A549 treated with AZD2906 at 1 μM for 4 hours (cell line): ENCODE measurements at places on chromosomes 16 and 17. TPM values are rescaled to one million over a fixed set of nuclear protein-coding genes. Genes with fewer than 3 reads are reported as not detected.

The DNAAF1 gene
- 0.21 to 0.48 TPM (median 0.34 TPM) in 5 replicates for total RNA-seq

The ZC3H18 gene
- 45.6 to 50.5 TPM (median 49.4 TPM) in 5 replicates for total RNA-seq

The KRTAP2-2 gene
- total RNA-seq, result not detected in 5 replicates

The TMC7 gene
- 5.3 to 6.6 TPM (median 5.6 TPM) in 5 replicates for total RNA-seq

The CFAP97D1 gene
- 0.01 to 0.03 TPM (median 0.02 TPM) in 3 of 5 replicates, not detected in the others for total RNA-seq

The TMEM204 gene
- total RNA-seq, result 0.08 to 0.11 TPM (median 0.09 TPM) in 4 of 5 replicates, not detected in the other

The CHST5 gene
- total RNA-seq, result not detected in 5 replicates

The PRAC2 gene
- not detected in 5 replicates for total RNA-seq

The FBXL20 gene
- total RNA-seq, result 6.8 to 8.1 TPM (median 7.6 TPM) in 5 replicates

The HOXB4 gene
- total RNA-seq, result 0.11 to 0.17 TPM (median 0.12 TPM) in 5 replicates

The SDK2 gene
- 1.3 to 1.7 TPM (median 1.5 TPM) in 5 replicates for total RNA-seq

The SPOP gene
- 40.5 to 47.9 TPM (median 42.3 TPM) in 5 replicates for total RNA-seq

The ALKBH5 gene
- total RNA-seq, result 45.6 to 51.8 TPM (median 49.4 TPM) in 5 replicates

The DNAI2 gene
- total RNA-seq, result 0.03 to 0.10 TPM in 2 of 5 replicates, not detected in the others

The PYDC1 gene
- not detected in 5 replicates for total RNA-seq

The TMEM88 gene
- 0.20 to 0.89 TPM (median 0.71 TPM) in 5 replicates for total RNA-seq

The CDH3 gene
- 0.23 to 0.37 TPM (median 0.30 TPM) in 5 replicates for total RNA-seq

The COL1A1 gene
- 6.3 to 11.2 TPM (median 8.9 TPM) in 5 replicates for total RNA-seq

The VASN gene
- total RNA-seq, result 3.3 to 5.1 TPM (median 5.0 TPM) in 5 replicates

The PNPO gene
- total RNA-seq, result 24.0 to 27.5 TPM (median 24.5 TPM) in 5 replicates

The TSNAXIP1 gene
- 0.21 to 0.63 TPM (median 0.44 TPM) in 5 replicates for total RNA-seq

The C16orf74 gene
- 9.1 to 17.7 TPM (median 15.5 TPM) in 5 replicates for total RNA-seq

The ACSM3 gene
- 2.9 to 3.6 TPM (median 3.0 TPM) in 5 replicates for total RNA-seq

The PDIA2 gene
- total RNA-seq, result 0.15 to 0.50 TPM (median 0.31 TPM) in 5 replicates

The SLC35G6 gene
- not detected in 5 replicates for total RNA-seq

The NEK8 gene
- total RNA-seq, result 3.4 to 4.6 TPM (median 4.0 TPM) in 5 replicates

The SLC5A11 gene
- 0.25 to 0.40 TPM (median 0.31 TPM) in 5 replicates for total RNA-seq

The C1QBP gene
- 486 to 571 TPM (median 539 TPM) in 5 replicates for total RNA-seq

The NPIPA7 gene
- total RNA-seq, result 8.0 to 13.4 TPM (median 11.4 TPM) in 5 replicates

The SLC13A2 gene
- 0.05 to 0.21 TPM (median 0.10 TPM) in 5 replicates for total RNA-seq

The FBXO39 gene
- total RNA-seq, result not detected in 5 replicates

The ALDH3A1 gene
- 780 to 1,158 TPM (median 793 TPM) in 5 replicates for total RNA-seq

The MYO1D gene
- total RNA-seq, result 1.8 to 2.8 TPM (median 2.3 TPM) in 5 replicates

The KRT27 gene
- total RNA-seq, result not detected in 5 replicates

The RMI2 gene
- total RNA-seq, result 25.8 to 35.2 TPM (median 33.6 TPM) in 5 replicates

The ICAM2 gene
- 0.07 to 0.18 TPM (median 0.09 TPM) in 4 of 5 replicates, not detected in the other for total RNA-seq

The LPCAT2 gene
- total RNA-seq, result 4.6 to 5.6 TPM (median 4.7 TPM) in 5 replicates

The WFIKKN1 gene
- total RNA-seq, result 0.04 to 0.17 TPM (median 0.12 TPM) in 5 replicates

The ITGB3 gene
- total RNA-seq, result 2.2 to 6.0 TPM (median 4.5 TPM) in 5 replicates

The TSPAN10 gene
- 3.5 to 5.8 TPM (median 5.0 TPM) in 5 replicates for total RNA-seq
